Muscle of leg (tissue), 16 donors: ENCODE measurements at places on chromosomes 7 and 10. TPM values are rescaled to one million over a fixed set of nuclear protein-coding genes. Genes with fewer than 3 reads are reported as not detected.

TCAF2 gene
- 9.4 TPM for total RNA-seq

SEMA3C gene
- total RNA-seq, result 270 TPM

SMKR1 gene
- not detected for total RNA-seq

NUTM2E gene
- 0.35 TPM for total RNA-seq

SCART1 gene
- 1.5 TPM for total RNA-seq

NXPH1 gene
- total RNA-seq, result not detected

POT1 gene
- 25.5 TPM for total RNA-seq
